Activated T-helper 2 cell treated with anti-CD3 and anti-CD28 coated beads, Interferon-gamma antibody, Interleukin-2, Interleukin-4, amounts not matched to agents 10 μg/mL and 5 μg/mL and 100 μg/mL, durations not matched to agents 14 hours and 24 hours and 36 hours (primary cell): ENCODE measurements at places on chromosomes 3 and 15. TPM values are rescaled to one million over a fixed set of nuclear protein-coding genes. Genes with fewer than 3 reads are reported as not detected.

Gene CERS3
- 0.09 TPM in 2 replicates for total RNA-seq

Gene GOLGA6L7
- total RNA-seq = not detected in 2 replicates

Gene WNT5A
- total RNA-seq = 0.05 TPM in 2 replicates

Gene CCDC80
- total RNA-seq = not detected in 2 replicates
